ENCODE measurements at places on chromosomes 5 and 9. TPM values are rescaled to one million over a fixed set of nuclear protein-coding genes. Genes with fewer than 3 reads are reported as not detected.

KLHL3 gene
- total RNA-seq = 5.3 TPM

HABP4 gene
- 21.3 TPM for total RNA-seq

SYK gene
- total RNA-seq = 0.37 TPM

SPEF2 gene
- total RNA-seq = 6.7 TPM

MYORG gene
- total RNA-seq = 1.6 TPM

ERP44 gene
- total RNA-seq = 13.9 TPM

DNA sequence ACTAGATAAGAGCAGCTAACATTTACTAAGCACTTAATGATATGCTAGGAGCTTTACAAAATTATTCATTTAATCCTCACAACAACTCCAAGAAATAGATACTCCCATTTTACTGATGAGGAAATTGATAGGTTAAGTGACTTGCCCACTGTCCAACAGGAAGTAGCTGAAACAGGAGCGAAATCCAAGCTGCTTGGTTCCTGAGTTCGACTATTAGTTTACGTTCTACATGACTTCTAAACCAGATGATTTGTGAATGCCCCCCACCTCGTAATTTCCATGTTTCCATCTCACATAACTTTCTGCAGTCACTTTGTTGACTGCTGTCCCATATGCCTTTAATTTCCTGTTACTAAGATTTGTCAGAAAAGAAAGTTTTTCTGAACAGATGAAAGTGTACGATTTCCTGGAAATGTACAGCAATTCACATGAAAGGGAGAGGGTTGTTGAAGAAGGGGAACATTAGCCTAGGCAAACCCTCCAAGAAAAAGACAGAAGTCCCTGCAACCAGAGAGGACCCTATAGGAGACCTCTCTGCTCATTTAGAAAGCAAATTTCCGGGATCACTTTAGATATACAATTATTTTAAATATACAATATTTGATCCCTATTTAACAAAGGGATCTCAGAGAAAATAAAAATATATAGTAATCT is 279.1 kb upstream of the EFNA5 start:
- no peak for ATAC-seq

GRCh38 chr9:124468061-124468740 is 17.9 kb downstream of the ADGRD2 start:
- ATAC-seq = no peak

DNA sequence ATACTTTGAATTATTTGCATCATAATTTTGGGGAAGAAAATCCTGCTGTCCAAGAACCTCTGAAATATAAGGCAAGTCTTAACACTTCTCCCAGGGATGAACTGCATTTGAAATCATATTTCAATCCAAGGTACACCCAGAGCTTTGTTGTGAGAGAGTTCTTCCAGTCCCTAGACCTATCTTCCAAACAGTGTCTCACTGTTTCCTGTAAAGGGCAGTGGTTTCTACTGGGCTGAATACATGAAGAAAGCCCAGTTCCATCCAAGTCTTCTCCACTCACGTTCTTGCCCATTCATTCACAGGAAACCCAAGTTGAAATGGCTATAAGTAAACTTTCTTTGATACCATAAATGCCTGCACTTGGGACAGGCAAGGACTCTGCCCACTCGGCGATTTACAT is 108.3 kb upstream of the LHFPL2 start:
- no peak for ATAC-seq

GRCh38 chr9:133886563-133887501 is 105.3 kb downstream of the VAV2 start:
- no peak for ATAC-seq

- no peak for ATAC-seq
These were observed 370.8 kb upstream of the RFX3 start for GRCh38 chr9:3896576-3896975.

DNA sequence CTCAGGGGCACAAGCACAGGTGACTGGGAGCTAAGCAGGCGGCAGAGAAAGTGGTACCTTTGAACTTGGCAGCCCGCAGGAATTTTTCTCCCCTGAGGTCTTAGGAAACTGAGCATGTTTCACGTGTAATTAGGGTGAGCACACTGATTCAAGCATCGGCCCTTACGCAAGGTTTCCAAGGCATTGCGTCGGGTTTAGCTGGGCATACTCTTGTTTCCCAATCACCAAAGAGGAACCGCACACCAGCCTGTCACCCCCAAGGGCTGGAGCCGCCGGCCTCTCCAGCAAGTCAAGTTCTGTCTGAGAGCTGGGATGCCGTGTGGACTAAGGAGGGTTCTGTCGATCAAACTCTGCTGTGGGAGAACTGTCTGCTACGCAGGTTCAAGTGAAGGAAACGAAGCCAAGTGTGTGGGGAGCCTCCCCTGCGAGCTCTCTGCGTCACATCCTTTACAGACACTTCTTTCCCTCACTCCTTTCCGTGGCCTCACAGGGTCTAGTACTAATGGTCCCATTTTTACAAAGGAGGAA is 53.0 kb downstream of the ERGIC1 start:
- no peak for ATAC-seq

DNA sequence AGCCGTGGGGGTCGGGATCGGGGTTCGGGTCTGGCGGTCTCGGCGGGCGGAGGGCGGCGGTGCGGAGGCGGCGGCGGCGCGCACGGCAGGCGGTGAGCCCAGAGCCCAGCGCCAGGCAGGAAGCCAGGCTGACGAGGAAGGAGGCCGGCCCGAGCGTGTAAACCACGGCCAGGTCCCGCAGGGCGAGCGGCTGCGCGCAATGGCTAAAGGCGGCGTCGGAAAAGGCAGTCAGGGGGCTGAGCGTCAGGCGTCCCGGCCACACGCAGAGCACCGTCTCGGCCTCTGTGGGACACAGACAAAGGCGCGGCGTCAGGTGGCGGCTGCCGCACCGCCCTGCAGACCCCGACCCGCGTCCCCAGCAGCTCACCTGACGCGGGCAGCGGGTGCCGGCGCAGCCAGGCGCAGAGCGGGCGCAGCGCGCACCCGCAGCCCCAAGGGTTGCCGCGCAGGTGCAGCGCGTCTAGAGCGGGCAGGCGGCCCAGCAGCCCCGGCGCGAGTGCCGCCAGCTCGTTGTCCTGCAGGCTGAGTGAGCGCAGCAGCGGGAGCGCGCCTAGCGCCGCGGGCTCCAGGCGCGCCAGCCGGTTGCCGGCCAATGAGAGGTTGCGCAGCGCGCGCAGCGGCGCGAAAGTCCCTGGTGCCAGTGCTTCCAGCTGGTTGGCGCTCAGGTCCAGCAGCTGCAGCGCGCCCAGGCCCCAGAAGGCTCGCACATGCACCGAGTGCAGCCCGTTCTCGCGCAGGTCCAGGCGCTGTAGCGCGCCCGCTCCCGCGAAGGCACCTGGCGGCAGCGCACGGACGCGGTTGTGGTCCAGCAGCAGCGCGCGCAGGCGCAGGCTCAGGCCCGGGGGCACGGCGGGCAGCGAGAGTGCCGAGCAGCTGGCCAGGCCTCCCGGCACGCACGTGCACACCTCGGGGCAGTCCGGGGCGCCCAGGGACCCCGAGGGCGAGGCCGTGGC is 671 bp downstream of the LRRC26 start:
- ATAC-seq = peak; percentile 14

DNA sequence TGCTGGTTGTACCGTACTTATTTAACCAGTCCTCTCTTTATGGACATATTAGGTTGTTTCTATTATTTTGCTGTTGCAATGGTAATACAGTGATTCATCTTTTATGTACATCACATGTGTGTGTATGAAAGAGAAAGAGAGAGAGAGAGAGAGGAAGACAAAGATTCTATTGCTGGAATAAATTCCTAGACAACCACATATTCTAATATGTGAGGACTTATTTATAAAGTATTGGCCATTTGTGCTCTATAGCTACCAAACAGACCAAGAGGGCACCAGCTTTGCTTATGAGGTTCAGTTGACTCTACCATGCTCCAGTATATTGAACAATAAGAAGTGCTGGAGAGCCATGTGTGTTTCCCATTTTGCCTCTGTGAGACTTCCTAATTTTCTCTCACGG is 513.5 kb downstream of the DMAC1 start:
- no peak for ATAC-seq

Measured in activated T-helper 17 cell treated with anti-CD3 and anti-CD28 coated beads, Interleukin-2, amount 50 U/mL, for 72 hours (primary cell).